ENCODE measurements at places on chromosomes 1 and 21.

DNA sequence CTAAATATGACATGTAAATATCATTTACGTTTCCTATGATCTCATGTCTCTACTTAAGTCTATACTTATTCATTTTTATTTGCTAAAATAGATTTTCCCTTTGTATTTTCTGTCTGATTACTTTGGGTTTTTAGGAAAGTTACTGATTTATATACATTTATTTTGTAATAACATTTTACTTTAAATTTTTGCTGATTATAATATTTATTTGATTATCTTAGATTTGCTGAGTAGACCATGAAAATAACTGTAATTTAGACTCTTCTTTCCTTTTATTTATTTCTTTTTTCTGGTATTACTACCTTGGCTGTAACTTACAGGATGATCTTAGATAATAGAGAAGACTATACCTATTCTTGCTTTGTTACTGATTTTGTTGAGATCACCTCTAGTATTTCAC lies 159.9 kb upstream of the POGK start:
- no peak for DNase-seq

DNA sequence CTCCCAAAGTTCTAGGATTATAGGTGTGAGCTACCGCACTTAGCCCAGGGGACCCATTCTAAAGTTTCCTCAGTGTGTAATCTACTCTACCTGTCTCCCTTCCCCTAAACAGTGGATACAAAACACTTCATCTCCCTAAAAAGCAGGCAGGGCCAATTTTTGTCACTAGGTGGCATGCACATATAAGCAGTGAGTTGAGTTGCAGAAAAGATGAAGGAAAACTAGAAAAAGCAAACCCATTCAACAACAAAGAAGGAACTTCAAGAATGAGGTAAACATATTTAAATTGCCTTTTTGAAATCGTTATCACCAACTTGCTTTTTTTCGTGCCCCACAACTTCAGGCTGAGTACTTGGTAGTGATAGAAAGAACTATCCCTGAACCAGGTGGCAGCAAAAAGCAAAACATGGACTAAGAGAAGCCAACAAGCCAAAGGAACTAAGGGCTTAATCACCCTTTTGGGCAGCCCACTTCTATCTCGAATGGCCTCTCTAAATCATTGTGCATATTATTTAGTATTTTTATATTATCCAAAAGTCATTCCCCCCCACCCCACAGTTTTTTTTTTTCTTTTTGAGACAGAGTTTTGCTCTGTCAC lies 19.7 kb upstream of the ALDH9A1 start:
- no peak for DNase-seq

DNA sequence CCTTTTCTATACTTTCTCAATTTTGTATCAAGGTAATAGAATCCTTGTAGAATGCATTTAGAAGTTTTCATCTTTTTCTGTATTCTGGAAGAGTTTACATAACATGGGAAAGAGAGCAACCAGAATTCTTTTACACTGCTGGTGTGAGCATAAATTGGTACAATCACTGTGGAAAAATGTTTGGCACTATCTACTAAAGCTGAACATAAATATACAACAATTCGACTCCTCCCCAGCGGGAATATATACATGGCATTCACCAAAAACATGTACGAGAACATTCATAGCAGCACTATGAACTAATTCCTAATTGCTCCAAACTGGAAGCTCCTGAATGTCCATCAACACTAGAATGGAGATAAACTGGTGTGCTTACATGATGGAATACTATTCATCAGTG lies 1.8 kb upstream of the ACBD6 start:
- no peak for DNase-seq

GRCh38 chr1:43763497-43763973 lies 56.2 kb downstream of the ST3GAL3 start:
- peak; percentile 1 for DNase-seq

DNA sequence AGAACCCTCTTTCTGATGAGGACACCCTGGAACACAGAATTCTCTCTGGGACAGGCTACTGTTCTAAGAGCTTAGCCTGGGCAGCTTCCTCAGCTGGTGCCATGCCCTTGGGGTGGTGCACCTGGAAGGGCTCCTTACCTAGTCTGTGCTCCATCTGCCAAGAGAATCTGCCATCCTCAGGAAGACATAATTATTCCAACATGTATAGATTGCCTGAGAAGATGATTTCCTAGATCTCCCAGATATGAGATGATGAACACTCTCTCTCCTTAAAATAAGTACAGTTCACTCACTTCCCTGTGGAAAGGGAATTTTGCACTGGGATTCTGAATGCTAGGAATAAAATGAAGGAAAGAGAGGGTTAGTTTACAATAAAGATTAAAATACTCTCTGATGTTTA lies 87.6 kb downstream of the NENF start:
- no peak for DNase-seq

- no peak for DNase-seq
These were observed 1.4 kb downstream of the ELAVL4 start for GRCh38 chr1:50110151-50110550.

DNA sequence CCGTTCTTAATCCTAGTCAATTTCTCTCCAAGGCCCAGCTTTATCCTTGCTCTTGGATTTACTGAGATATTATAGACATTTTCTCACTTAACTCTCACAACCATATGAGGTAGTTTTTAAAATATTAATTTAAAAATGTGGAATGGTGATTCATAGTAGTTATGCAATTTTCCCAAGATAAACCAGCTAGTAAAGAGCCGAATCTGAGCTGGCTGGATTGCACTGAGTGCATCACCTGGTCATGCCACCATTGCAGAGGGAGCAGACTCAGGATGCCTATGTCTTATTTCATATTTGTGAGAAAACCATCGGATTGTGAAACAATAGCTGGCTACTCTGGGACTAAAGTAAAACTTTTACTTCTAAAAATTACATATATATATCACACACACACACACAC lies 494.0 kb downstream of the KCNT2 start:
- DNase-seq = no peak

GRCh38 chr1:233668725-233669294 lies 54.9 kb downstream of the KCNK1 start:
- no peak for DNase-seq

DNA sequence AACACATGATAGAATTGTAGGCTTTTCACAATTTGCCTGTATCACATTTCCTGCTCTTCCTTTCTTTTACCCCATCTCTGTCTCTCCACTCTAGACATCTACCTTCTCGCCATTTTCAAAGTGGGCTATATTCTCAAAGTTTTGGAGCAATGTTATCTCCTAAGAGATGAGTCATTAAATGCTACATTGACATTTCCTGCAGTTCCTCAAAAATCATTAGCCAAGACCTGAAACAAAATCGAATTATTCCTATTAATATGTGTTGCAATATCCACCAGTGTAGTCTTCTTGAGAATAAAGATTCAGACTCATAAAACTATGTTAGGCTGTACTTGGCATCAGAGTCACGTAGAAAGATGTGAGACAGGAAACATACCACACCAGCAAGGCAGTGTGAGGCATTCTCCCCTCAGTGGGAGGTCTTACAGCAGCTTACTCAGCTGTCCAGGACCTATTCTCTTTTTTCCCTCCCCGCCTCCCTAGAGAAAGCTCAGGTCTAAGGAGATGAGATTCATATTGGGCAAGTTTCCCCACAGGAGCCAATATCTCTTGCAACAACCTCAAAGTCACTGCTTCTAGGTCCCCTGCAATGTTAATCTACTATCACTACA lies 38.8 kb downstream of the FRRS1 start:
- no peak for DNase-seq

- DNase-seq = no peak
These were observed 12.5 kb downstream of the FOXJ3 start for GRCh38 chr1:42322577-42322976.

- no peak for DNase-seq
These were observed 114.7 kb upstream of the WNT4 start for GRCh38 chr1:22257290-22258275.

DNA sequence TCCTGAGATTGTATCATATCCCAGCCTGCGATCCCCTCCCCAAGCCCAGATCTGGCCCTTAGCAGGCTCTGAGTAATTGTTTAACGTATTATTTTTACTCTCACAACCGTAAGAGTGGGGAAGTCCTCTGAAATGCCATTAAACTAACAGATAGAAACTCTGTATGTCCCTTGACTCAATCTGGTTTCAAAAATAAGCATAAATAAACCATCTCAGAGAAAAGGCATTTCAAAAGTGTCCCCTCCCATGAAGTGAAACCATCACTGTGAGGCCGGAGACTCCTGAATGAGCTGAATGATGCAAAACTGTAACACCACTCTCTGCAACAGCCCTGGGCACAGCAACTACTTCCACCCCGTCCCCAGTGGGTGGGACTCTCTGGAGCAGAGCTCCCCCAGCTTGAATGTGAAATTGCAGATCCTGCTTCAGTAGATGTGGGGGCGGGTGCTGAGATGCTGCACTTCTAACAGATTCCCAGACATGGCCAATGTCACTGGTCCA lies 104.1 kb downstream of the SYF2 start:
- DNase-seq = no peak

DNA sequence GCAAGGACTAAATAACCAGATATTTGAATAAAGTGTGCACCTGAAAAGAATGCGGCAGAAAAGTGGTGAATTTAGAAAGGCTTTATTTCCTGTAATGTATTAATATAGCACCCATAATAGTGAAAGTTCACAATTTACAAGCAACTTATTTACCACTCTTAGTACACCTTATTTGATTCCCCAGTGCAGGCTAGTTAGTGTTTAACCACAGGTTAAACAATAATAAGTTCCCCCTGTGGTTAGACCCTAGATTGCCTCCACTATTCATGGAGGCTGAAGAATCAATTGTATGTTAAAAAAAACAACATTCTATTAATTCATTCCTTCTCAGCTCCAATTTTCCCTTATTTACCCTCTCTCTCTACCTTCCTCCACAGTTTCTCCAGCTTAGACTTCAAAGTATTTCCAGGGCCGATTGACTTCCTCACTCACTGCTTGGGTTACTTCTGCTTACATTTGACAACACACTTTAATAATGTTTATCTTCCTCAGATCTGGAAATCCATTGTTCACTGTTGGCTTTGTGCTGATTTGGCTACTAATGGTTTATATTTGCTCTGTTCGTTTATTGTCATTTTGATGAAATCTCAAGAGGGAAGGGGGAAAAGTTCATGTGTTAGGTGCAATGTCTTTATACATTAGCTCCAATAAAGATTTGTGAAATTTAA lies 796.3 kb downstream of the BRINP3 start:
- DNase-seq = no peak

- no peak for DNase-seq
These were observed 159.7 kb downstream of the PTGER3 start for GRCh38 chr1:70887936-70888335.

- DNase-seq = no peak
These were observed 100.2 kb downstream of the DPYD start for GRCh38 chr1:97820470-97821188.
